Psoas muscle (tissue), 8 donors: ENCODE measurements at places on chromosomes 4 and X.

DNA sequence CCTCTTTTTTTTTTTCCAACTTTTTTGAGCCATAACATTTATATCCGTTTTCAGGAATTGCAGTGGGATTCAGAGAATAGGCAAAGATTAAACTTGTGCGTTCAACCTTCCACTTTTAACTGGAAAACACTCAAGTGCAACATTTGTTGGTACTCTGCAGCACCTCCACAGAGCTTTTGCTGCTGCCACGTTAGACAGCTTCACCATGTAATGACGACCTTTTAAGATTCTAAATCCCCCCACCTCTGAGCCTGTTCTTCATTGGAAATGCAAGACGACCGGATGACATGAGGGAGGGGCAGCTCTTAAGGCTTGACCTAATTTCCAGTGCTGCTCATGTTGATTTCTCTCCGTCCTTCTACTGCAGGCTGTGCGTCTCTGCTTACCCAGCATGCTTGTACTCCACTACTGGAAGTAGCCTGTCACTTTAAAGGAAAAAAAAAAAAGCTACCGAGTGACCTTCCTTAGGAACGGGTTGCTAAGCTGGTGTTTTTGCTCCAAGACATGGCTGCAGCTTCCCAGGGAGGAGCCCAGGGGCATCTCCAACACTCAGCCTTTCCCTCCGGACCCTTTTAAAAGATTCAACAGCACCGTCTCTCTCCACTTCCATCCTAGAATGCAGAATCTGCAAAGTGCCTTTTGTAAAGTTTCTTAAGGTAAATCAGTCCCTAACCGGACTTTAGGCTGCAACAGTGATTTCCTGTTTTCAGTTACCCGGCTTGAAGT lies at the start of gene CC2D2A:
Gene CC2D2A, plus strand, starts transcription at position 481 of the 726 bp plus-strand sequence. CDS start 6,051 bp downstream, outside the sequence.
- H3K4me1 ChIP-seq = peaks cover 16% of the 10 kb centered on the region
- H3K27ac ChIP-seq = no peak within 1 kb of the TSS
- no peak for DNase-seq
- H3K36me3 ChIP-seq = no peaks in the 10 kb centered on the region
- no peaks in the 10 kb centered on the region for H3K27me3 ChIP-seq

DNA sequence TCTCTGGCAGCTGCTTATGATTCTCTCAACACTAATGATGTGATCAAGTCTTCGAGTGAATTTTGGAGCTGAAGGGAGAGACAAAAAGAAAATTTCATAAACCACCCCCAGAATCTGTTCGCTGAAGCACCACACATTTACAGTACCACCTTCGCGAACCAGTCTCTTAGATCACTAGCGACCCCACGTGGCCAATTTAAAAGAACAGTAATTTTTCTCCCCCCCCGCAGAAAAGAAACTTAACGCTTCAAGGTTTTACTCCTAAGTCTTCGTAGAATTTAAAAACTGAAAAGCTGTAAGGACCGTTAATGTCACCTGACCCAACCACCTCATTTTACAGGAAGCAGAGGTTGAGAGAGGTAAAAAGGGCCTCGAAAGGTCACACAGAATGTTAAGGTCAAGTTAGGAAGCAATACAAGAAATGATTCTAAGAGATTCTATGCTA lies 187.5 kb downstream of the QDPR start:
- H3K4me3 ChIP-seq = no peak overlapping the region
- H3K27me3 ChIP-seq = no peaks in the 10 kb centered on the region
- no peak for DNase-seq
- H3K27ac ChIP-seq = no peak overlapping the region
- peaks cover 3% of the 10 kb centered on the region for H3K4me1 ChIP-seq
- no peaks in the 10 kb centered on the region for H3K36me3 ChIP-seq

GRCh38 chrX:24023544-24023943 lies 3.4 kb downstream of the KLHL15 start:
- no peaks in the 10 kb centered on the region for H3K4me1 ChIP-seq
- no peaks in the 10 kb centered on the region for H3K36me3 ChIP-seq
- no peak for DNase-seq
- H3K27me3 ChIP-seq = peaks cover 10% of the 10 kb centered on the region
- H3K4me3 ChIP-seq = peak overlapping the region; percentile 85

GRCh38 chr4:3766785-3767569 lies 792 bp downstream of the ADRA2C start:
- H3K27ac ChIP-seq = no peak overlapping the region
- peak overlapping the region; percentile 52 for H3K4me3 ChIP-seq
- H3K4me1 ChIP-seq = no peaks in the 10 kb centered on the region
- H3K36me3 ChIP-seq = no peaks in the 10 kb centered on the region
- peaks cover 70% of the 10 kb centered on the region for H3K27me3 ChIP-seq

- no peak overlapping the region for H3K27ac ChIP-seq
- H3K4me3 ChIP-seq = no peak overlapping the region
- no peaks in the 10 kb centered on the region for H3K27me3 ChIP-seq
- DNase-seq = no peak
- no peaks in the 10 kb centered on the region for H3K36me3 ChIP-seq
- H3K4me1 ChIP-seq = no peaks in the 10 kb centered on the region
These were observed 40.4 kb upstream of the NOCT start for GRCh38 chr4:138975225-138975624.

GRCh38 chr4:167614866-167615265 lies 380.6 kb upstream of the SPOCK3 start:
- no peak for DNase-seq
- peaks cover under 1% of the 10 kb centered on the region for H3K27me3 ChIP-seq
- H3K4me3 ChIP-seq = no peak overlapping the region
- no peaks in the 10 kb centered on the region for H3K4me1 ChIP-seq
- no peaks in the 10 kb centered on the region for H3K36me3 ChIP-seq
- no peak overlapping the region for H3K27ac ChIP-seq

GRCh38 chr4:143358923-143359643 lies 22.4 kb downstream of the GAB1 start:
- no peaks in the 10 kb centered on the region for H3K27me3 ChIP-seq
- H3K4me1 ChIP-seq = peaks cover 88% of the 10 kb centered on the region
- H3K4me3 ChIP-seq = no peak overlapping the region
- DNase-seq = no peak
- H3K27ac ChIP-seq = peak overlapping the region; percentile 56

DNA sequence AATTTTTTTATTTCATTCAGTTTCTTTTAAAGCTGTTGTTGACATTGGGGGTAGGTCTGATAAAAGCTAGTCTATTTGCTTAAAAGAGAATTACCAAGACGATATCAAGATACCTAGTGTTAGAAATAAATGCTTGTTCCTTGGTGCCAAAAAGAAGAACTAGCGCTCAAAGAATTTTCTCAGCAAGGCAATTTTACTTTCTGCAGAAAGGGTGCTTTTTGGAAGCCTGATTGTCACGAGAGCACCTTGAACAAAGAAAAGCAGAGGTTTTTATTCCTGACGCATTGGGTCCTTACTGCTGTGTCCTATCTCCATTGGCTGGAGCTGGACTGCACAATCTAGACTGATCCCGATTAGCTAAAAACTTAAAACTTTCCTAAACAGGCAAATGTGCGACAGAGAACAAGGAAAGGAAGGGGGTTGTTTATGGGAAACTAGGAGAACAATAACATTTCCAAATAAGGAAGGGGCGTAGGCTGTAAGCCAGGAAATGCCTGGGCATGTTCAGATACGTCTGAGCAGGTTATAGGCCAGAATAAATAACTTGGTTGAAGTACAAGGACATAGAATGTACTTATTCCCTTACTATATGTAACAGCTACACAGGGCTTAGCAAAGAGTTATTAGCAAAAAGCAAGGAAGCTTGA lies 50.3 kb upstream of the STPG2 start:
- H3K36me3 ChIP-seq = no peaks in the 10 kb centered on the region
- H3K4me3 ChIP-seq = no peak overlapping the region
- DNase-seq = no peak

- peak within 1 kb of the TSS; percentile 88 for H3K4me3 ChIP-seq
- H3K4me1 ChIP-seq = peaks cover 46% of the 10 kb centered on the region
- DNase-seq = peak; percentile 95
- H3K27ac ChIP-seq = peak within 1 kb of the TSS; percentile 91
- no peaks in the 10 kb centered on the region for H3K36me3 ChIP-seq
These were observed at the start of gene ATP8A1 for GRCh38 chr4:42656944-42657792. ATP8A1 (minus strand) TSS chr4:42657105; CDS start chr4:42656873, 232 bp downstream.

DNA sequence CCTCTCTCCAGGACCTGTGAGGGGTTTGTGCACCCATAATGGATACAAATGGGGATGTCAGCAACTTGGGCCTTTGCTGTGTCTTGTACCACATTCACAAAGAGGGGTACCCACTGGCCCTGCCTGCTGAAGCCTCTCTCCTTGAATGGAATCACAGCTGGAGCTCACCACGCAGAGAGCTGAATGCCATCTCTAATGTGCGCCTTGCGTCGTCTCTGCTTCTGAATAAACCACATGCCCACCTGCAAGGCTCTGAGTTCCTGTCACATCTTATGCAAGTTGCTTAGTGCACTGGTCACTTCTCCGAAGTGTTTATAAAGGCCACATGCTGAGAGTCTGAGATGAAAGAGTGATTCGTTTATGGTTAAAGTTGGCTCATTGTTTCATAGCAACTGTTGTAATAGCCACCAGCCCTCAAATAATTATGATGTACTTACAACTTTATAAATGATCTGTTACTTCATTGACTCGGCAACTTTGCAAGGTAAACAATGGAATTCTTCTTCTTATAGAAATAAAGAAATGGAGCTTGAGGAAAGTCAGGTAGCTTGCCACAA lies 6.2 kb upstream of the PUDP start:
- H3K4me1 ChIP-seq = no peaks in the 10 kb centered on the region
- no peak overlapping the region for H3K4me3 ChIP-seq
- H3K36me3 ChIP-seq = no peaks in the 10 kb centered on the region
- H3K27ac ChIP-seq = no peak overlapping the region
- H3K27me3 ChIP-seq = no peaks in the 10 kb centered on the region

- no peak overlapping the region for H3K27ac ChIP-seq
- H3K27me3 ChIP-seq = no peaks in the 10 kb centered on the region
- H3K4me1 ChIP-seq = peaks cover 15% of the 10 kb centered on the region
- no peak overlapping the region for H3K4me3 ChIP-seq
- no peak for DNase-seq
These were observed 68.1 kb upstream of the BCOR start for GRCh38 chrX:40165861-40166260.

DNA sequence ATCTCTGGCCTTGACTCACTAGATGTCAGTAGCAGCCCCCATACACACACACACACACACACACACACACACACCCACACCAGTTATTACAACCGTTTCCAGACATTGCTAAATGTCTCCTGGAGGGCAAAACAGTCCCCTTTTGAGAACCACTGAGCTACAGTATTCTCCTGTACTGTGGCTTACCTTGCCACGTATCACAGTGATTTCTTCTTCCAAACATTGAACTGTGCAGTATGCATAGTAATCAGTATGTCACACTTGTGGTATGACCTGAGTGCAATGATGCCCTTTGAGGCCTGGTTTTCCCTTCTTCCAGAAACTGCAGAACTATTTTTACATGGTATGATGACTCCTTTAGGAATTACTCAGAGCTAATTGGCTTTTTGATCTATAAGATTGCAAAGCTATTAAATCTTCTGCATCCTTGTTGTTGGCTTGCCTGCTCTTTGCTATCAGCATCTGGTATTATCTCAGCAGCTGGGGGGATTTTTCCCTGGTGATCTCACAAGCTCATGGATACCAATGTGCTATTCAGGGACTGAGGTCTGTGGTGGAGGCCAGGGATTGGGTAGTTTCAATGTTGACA lies 3.6 kb upstream of the THOC2 start:
- H3K27me3 ChIP-seq = no peaks in the 10 kb centered on the region
- DNase-seq = no peak

- no peak for DNase-seq
- peaks cover 22% of the 10 kb centered on the region for H3K4me1 ChIP-seq
- H3K27me3 ChIP-seq = no peaks in the 10 kb centered on the region
- H3K27ac ChIP-seq = peak overlapping the region; percentile 79
- H3K36me3 ChIP-seq = no peaks in the 10 kb centered on the region
These were observed 108.0 kb downstream of the ZNF330 start for GRCh38 chr4:141328560-141329173.

GRCh38 chr4:102847687-102848086 lies 20.3 kb upstream of the UBE2D3 start:
- H3K4me3 ChIP-seq = no peak overlapping the region
- DNase-seq = no peak
- H3K27ac ChIP-seq = no peak overlapping the region
- no peaks in the 10 kb centered on the region for H3K4me1 ChIP-seq

- H3K4me1 ChIP-seq = no peaks in the 10 kb centered on the region
- no peak for DNase-seq
- no peaks in the 10 kb centered on the region for H3K36me3 ChIP-seq
- H3K27ac ChIP-seq = no peak overlapping the region
- no peak overlapping the region for H3K4me3 ChIP-seq
These were observed 297.4 kb upstream of the SFRP2 start for GRCh38 chr4:154086247-154086646.

- H3K4me3 ChIP-seq = no peak overlapping the region
- H3K27ac ChIP-seq = no peak overlapping the region
These were observed 6.4 kb upstream of the HAUS7 start for GRCh38 chrX:153476666-153477363.

DNA sequence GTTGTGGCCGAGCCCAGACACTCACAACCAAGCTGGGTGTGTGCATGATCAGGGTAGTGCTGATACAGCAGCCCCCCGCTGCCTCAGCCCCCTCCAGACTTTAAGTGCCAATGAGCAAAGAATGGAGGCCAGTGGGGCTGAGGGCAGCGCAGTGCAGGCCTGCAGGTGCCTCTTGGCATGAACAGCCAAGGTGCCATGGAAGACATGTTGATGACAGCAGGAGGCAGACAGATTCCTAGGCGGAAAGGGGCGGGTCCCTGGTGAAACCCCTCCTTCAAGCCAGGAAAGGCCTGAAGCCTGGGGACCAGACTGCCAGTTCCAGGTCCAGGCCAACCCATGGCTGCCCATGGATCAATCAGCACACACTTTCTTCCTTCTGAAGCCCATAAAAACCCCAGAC lies 253.3 kb upstream of the ETNPPL start:
- H3K27me3 ChIP-seq = no peaks in the 10 kb centered on the region
- H3K4me1 ChIP-seq = peaks cover 4% of the 10 kb centered on the region
- H3K36me3 ChIP-seq = no peaks in the 10 kb centered on the region
- H3K27ac ChIP-seq = no peak overlapping the region
- H3K4me3 ChIP-seq = no peak overlapping the region

- peak overlapping the region; percentile 39 for H3K27ac ChIP-seq
- no peaks in the 10 kb centered on the region for H3K36me3 ChIP-seq
- no peak overlapping the region for H3K4me3 ChIP-seq
- DNase-seq = peak; percentile 47
- H3K4me1 ChIP-seq = peaks cover 52% of the 10 kb centered on the region
- H3K27me3 ChIP-seq = no peaks in the 10 kb centered on the region
These were observed 7.0 kb downstream of the MXD4 start for GRCh38 chr4:2254665-2255500.

- peaks cover 5% of the 10 kb centered on the region for H3K36me3 ChIP-seq
- H3K4me1 ChIP-seq = peaks cover 20% of the 10 kb centered on the region
- no peaks in the 10 kb centered on the region for H3K27me3 ChIP-seq
- DNase-seq = no peak
These were observed 66.3 kb downstream of the TSC22D3 start for GRCh38 chrX:107709266-107709806.

DNA sequence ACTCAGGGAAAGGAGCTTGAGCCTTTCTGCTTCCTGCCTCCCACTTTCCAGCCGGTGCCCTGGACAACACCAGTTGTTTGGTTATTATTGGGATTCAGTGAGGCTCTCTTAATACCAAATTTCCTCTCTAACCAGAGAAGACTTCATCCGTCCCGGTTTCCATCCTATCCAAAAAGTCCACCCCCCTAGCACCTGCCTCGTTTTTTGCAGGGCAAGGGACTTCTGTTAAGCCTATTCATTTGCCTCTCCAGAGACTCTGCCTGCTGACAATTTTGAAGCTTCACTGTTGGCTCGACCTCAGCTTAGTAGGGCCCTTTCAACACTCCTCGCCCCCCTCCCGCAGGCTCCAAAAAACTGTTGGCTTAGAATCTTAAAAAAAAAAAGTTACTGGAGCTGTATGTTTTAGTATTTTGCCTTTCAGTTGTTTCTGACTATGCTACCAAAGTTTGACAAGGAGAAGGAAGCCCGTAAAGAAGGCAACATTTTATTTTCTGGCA lies 779 bp upstream of the PRSS12 start:
- peak overlapping the region; percentile 62 for H3K4me3 ChIP-seq
- H3K27ac ChIP-seq = no peak overlapping the region
- no peak for DNase-seq
- no peaks in the 10 kb centered on the region for H3K4me1 ChIP-seq
- H3K36me3 ChIP-seq = no peaks in the 10 kb centered on the region
